ENCODE measurements at places on chromosomes 3 and 15.

- DNase-seq: no peak
Measured at GRCh38 chr15:65730549-65731172, 61.4 kb downstream of the DENND4A start.

DNA sequence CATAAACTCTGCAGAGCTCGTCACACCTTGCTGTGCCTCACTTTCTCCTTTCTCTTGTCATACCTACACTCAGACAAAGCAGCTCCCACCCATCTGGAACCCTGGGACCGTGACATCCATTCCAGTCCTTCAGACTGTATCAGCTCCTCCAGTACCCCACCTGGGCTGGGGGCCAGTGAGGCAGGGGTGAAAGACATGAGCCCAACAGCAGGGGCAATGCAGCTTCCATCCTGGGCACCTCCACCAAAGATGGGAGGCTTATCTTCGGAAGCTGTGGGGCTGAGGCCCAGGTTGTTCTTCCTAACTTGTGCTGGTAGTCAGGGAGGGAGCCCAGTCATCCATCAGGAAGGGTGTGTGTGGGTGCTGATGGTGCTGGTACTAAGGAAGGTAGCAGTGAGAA is 109.2 kb downstream of the EEFSEC start:
- no peak for DNase-seq

- DNase-seq: no peak
Measured at GRCh38 chr3:13134166-13134878, 61.1 kb upstream of the IQSEC1 start.

GRCh38 chr3:194869482-194870169 is 183.9 kb downstream of the FAM43A start:
- DNase-seq: peak; percentile 19

DNA sequence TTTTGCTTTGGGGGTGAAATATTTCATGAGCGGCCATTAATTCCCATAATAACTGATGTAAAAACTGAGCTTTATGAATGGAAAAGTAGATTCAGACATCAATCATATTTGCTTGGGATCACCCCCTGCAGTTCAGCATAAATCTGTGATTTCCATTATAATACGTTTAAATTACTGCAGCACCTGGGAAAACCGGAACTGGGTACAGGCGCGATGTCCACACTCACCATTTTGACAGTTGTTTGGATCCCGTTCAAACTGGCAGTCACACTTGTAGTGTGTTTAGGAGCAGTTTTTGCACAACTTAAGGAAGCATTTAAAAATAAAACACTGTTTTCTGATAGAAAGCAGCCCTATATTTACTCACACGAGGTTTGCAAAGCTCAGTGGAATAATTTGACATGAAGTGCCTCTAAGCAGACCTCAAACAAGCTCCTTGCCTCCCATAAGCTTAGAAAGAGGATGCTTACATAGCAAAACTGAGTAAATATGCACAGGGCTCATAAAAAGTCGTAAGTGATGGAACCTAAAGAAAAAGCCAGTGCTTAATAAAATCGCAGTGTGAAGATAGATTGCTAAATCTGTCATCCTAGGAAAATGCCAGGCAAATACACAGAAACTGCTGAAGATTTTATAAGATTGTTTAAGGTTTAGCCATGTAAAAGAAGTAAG is 377.6 kb downstream of the PTPRG start:
- peak; percentile 38 for DNase-seq

DNA sequence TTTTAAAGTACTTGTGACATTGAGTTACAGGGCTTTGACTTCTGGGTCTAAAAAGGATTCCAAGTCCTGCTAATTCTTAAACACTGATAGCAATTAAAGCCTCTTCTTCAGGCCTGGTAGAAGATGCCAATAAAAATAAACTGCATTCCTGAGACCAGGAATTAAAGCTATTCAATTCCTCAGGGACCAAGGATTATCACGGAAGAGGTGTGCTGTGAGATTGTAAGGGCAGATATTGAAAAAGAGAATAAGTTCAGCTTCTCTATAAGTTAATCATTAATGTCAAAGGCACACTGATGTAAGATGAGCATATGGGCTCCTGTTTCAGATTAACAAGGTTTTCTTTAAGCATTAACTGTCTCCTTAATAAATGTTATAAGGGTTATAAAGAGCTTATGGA is 611.3 kb downstream of the SI start:
- DNase-seq: peak; percentile 49

GRCh38 chr3:169813278-169813677 is 574 bp upstream of the LRRC34 start:
- DNase-seq: peak; percentile 57

- DNase-seq: peak; percentile 59
Measured at GRCh38 chr3:71955240-71956068, 170.5 kb upstream of the PROK2 start.

DNA sequence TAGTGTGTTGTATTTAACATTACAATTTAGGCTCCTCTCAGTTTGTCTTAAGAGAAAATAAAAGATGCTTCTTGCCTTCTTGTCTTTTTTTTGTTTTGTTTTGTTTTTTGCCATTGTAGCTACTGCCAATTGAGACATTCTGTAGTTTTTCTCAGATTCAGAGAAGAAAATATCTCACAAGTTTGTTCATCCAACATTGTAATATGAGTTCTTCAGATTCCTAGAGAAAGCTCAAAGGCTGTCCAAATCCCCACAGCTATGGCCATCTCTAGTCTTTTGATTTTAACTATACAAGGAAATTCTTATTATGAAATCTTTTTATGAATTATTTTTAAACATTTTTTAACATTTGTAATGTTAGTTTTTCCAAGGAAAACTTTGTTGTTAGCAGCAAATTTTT is 264.7 kb downstream of the RBMS3 start:
- no peak for DNase-seq

GRCh38 chr15:88627463-88627862 is 6.3 kb downstream of the AEN start:
- DNase-seq: peak; percentile 48

DNA sequence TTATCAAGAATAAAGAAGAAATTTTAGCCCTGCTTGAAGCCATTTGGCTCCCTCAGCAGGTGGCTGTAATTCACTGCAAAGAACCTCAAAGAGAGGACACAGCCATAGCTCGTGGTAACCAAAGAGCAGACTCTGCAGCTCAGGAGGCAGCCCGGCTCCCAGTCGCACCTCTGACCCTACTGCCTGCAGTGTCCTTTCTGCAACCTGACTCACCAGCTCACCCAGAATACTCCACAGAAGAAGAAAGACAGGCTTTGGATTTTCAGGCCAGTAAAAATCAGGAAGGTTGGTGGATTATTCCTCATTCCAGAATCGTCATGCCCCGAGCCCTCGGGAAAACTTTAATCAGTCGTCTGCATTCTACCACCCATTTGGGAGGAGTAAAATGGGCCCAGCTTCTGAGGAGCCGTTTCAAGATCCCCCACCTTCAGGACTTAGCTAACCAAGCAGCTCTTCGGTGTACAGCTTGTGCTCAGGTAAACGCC is 38.6 kb downstream of the ZBTB11 start:
- DNase-seq: no peak

GRCh38 chr3:30203301-30203700 is 403.1 kb upstream of the TGFBR2 start:
- no peak for DNase-seq

- DNase-seq: no peak
Measured at GRCh38 chr3:48042071-48042760, 26.0 kb upstream of the MAP4 start.
